ENCODE measurements at places on chromosomes 5 and 9.

GRCh38 chr5:135533334-135533733, 2.4 kb downstream of the NEUROG1 start:
- no peak for DNase-seq

DNA sequence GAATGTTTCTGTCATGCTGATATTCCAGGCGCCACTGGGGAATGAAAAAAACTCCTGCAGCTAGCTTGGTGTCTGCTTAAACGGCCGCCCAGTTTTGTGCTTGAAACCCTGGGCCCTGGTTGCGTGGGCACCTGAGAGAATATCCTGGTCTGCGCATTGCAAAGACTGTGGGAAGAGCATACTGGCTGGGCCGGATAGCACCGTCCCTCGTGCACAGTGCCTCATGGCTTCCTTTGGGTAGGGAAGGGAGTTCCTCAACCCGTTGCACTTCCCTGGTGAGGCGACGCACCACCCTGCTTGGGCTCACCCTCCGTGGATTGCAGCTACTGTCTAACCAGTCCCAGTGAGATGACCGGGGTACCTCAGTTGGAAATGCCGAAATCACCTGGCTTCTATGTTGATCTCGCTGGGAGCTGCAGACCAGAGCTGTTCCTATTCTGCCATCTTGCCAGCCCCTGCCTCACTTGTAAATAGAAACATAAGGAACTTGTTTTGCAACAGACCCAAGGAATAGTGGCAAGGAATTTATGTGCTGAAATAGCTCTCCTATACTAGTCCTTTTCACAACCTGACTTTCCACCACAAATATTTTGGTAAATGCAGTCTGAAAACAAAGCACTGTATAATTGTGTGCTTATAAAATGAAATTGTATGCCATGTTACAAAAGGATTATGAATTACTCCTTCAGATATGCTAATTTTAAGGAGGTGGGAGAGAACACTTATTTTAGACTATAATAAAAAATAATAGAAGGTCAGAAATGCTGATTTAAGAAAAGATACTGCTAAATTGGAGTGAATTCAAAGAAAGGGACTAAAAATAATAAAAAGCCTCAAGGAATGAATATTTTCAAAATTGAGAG, 90.3 kb downstream of the ADAMTSL1 start:
- no peak for DNase-seq

DNA sequence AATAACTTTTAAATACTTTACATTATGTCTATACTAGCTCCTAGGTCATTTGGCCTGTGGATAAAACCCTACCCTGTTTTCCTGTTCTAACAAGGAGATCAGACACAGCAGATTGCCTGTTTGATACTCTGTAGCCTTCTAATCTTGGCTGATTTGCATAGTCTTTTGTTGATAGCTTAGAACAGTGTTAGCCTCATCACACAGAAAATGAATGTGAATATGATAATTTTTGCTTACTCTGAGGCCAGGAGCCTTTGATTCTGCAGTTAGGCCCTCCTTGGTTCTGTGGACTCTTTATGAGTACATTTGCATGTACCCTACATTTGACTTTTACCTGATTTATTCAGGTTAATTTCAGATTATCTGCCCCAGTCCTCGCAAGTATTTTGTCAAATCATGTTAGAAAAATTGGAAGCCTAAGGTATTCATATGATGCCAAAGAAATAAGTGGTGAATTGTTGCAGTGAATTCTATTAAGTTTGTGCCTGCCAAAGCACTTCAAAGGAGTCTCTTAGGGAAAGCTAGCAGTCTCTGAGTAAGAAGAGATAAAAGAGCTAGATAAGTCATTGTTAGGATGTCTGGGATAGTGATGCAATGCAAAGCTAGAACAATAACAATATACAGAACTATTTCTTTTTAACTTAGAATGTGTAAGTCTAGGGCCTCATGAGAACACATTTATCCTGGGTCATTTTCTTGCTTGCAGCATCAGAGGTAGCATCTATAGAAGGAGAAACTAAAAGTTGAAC, 56.4 kb downstream of the SCAMP1 start:
- DNase-seq, result no peak

DNA sequence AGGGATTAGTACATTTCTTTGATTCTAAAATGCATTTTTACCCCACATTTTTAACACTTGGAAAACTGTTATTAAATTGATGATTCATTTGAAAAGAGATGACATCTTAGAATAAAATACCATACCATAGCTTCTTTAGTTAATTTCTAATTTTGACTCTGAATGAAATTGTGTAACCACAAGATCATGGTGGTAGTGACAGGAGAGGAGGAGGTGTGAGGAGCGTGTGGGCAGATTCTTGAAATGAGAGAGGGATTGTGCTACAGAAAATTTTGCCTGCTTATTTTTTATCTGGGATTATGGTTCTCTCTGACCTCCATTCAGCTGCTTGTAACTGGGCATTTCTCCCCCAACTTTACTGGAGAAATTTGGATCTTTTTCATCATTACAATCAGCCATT, 173.3 kb upstream of the CLINT1 start:
- DNase-seq, result no peak

DNA sequence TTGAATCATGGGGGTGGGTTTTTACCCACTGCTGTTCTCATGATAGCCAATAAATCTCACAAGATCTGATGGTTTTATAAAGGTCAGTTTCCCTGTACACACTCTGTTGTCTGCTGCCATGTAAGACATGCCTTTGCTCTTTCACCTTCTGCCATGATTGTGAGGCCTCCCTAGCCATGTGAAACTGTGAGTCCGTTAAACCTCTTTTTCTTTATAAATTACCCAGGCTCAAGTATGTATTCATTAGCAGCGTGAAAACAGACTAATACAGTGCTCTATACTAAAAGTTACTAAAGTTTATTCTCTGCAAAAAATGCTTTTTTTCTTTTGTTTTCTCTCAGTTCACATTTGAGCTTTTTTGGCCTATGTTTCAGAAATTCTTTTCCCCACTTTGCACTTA, 33.9 kb upstream of the TLE4 start:
- no peak for DNase-seq

GRCh38 chr5:133612249-133612860, at the start of gene FSTL4:
Gene FSTL4, minus strand, starts transcription at chr5:133612541.
- DNase-seq, result no peak

GRCh38 chr9:12777121-12778022, 2.6 kb downstream of the LURAP1L start:
- DNase-seq, result no peak

GRCh38 chr5:92309336-92309991, 926.3 kb upstream of the ARRDC3 start:
- DNase-seq, result peak; percentile 8

- no peak for DNase-seq
These were observed 274.4 kb downstream of the EFNA5 start for GRCh38 chr5:107396351-107396690.

- DNase-seq, result no peak
These were observed 60.4 kb upstream of the OTP start for GRCh38 chr5:77698920-77699319.

- no peak for DNase-seq
These were observed 185.8 kb downstream of the PCSK1 start for GRCh38 chr5:96247097-96247701.

- no peak for DNase-seq
These were observed 1.4 kb downstream of the PIK3R1 start for GRCh38 chr5:68217047-68217355.

- DNase-seq, result peak; percentile 98
These were observed 11.9 kb downstream of the GLIPR2 start for GRCh38 chr9:36148311-36149051.
